Activated naive CD8-positive, alpha-beta T cell treated with anti-CD3 and anti-CD28 coated beads, Interleukin-2, amount 50 U/mL, for 24 hours (primary cell): ENCODE measurements at places on chromosomes 13 and 19.

GRCh38 chr13:46516599-46517338 is 36.2 kb upstream of the LRCH1 start:
- no peak for DNase-seq

GRCh38 chr13:113635709-113636108 is 22.3 kb downstream of the ATP4B start:
- no peak for DNase-seq

- DNase-seq, result no peak
Measured at GRCh38 chr13:27721681-27722080, 70.6 kb upstream of the GSX1 start.

DNA sequence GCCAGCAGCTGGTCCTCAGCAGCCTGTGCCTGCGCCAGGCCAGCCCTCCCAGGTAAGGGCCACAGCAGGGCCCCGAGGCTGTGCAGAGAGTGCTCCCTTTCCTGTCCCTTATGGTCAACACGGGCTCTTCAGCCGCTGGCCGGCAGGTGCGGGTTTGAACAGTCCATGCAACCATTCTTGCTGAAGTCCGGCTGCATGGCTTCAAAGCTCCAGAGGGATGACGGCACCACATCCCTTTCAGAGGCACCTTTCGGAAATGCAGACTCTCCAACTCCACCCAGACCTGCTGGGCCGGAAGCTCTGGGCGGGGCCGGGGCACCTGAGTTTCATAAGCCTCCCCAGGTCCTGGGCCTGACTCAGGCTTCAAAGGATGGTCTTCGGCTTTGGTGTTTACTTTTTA is 81.3 kb downstream of the SPACA7 start:
- no peak for DNase-seq

GRCh38 chr13:39281539-39282150 is 243.4 kb downstream of the NHLRC3 start:
- no peak for DNase-seq

- DNase-seq, result no peak
Measured at GRCh38 chr13:91805605-91806004, 407.2 kb downstream of the GPC5 start.
